ENCODE measurements at places on chromosomes 2 and 18.
A peak's percentile ranks its signal among the peaks of the same experiment; 100 is the strongest.

DNA sequence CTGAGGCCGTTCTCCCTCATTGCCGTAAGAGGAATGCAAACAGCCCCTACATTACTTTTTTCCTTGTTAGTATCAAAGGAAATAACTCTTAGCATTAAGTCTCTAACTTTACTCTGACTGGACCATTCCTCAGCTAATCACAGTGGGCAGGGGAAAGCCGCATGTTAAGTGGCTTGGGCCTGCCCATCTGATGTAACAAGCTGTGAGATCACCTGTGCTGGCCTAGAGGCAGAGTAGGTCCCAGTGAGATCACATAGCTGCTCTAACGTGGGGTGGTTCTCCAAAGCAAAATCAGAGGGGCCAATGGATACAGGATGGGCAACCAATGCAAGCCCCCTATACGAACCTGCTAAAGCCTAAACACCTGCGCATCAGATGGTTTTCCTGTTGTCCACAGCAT is 5.9 kb upstream of the MOCOS start:
- DNase-seq = no peak

DNA sequence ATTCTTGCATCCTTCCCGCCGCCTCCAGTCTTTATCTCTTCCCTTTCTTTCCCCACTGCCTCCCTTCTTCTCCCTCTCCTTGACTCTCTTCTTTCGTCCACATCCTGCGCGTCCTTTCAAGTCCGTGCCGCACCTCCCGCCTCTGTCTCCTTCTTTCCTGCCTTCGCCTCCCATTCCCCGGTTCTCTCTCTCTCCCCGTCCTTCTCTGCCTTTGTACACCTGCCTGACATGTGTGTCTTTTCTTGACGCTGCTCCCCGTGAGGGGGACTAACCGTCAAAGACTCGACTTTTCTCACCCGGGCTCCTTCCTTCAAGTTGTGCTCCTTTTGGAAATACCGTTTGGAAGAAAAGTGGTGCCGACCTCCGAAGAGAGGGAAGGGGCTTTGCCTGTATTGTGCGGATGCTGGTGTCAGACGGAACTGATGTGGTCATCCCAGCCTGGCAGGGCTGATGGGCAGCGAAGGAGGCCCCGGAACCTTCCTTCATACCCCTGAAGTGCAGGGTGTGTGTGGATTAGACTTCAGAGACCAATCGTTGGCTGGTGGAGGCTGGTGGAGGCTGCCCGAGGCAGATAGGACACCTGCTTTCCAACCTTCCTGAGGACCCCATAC is 879 bp downstream of the TMEM178A start:
- DNase-seq = no peak

GRCh38 chr2:158781353-158781961 is 13.7 kb upstream of the DAPL1 start:
- no peak for DNase-seq

GRCh38 chr2:240898731-240899467 is 2.9 kb upstream of the MAB21L4 start:
- no peak for DNase-seq

DNA sequence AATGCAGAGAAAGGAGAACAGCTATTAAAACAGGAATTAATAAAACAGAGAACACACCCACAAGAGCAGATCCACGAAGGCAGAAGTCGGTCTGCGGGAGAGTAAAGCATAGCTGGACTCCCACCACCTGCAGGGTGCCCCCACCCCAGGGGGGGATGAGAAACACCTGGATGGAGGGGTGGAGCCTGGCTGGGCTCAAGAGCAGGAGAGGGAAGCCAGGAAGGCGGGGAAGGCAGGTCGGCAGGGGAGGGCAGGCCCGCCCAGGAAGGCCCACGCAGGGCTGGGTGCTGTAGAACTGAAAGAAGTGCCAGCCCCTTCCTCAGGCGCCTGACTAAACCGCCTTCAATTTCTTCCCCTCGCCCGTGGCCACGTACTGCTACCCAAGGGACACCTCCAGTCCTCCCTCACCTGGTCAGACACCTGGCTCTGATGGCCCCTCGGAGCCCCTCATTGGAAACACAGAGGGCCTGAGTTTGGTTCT is 175.4 kb downstream of the HDAC4 start:
- peak; percentile 34 for DNase-seq

Data from CD4-positive, alpha-beta T cell treated with Interleukin-6 for 4 hours (primary cell).